ENCODE measurements at places on chromosomes 6 and 20.

DNA sequence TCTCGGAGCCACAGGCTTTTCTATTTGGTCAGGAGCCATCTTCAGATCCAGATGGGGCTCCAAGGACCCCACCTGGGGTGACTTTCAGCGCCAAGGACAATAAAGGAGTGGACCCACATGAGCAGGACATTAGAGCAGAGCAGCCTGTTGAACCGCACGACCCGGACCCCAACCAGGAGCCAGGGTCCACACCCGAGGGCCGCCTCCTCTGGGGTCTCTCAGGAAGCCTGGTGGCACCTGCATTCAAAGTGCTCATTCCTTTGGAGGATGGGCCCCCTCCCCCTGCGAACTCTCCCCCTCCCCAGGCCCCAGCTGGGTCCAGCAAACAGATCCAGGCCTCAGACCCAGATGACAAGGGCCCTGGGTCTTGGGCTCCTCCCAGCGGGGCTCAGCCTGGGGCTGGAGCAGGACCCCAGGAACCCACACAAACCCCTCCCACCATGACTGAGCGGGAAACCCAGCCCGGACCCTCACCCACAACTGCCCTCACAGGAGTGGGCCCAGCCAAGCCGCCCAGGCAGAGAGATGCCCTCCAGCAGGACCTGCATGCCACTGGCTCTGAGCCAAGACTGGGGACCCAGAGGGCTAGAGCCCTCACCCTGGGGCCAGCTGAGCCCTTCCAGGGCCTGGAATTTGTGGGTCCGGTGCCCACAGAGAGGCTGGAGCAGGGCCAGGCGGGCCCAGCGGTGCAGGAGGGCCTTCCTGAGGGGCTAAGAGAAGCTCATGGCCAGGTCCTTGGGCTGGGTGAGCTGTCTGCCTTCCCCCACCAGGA lies 23.9 kb downstream of the RAB44 start:
- no peak for DNase-seq

DNA sequence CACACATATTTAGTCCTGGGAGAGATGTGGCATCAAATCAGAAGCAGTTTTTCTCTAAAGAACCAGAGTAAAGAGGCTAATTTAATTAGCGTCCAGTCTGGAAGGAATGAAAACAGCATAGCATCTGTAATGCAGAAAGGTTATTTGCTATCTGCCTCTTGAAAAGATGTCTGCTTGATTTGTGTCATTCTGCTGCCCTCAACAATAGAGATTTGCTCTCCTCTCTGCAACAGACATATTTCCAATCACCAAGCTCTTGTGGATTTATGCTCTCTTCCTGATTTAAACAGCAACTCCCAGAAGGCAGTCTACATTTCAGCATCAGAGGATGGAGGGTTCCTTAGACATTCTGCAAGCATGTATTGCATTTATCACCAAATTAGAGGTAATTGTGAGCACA lies 53.5 kb upstream of the AKAP12 start:
- no peak for DNase-seq

DNA sequence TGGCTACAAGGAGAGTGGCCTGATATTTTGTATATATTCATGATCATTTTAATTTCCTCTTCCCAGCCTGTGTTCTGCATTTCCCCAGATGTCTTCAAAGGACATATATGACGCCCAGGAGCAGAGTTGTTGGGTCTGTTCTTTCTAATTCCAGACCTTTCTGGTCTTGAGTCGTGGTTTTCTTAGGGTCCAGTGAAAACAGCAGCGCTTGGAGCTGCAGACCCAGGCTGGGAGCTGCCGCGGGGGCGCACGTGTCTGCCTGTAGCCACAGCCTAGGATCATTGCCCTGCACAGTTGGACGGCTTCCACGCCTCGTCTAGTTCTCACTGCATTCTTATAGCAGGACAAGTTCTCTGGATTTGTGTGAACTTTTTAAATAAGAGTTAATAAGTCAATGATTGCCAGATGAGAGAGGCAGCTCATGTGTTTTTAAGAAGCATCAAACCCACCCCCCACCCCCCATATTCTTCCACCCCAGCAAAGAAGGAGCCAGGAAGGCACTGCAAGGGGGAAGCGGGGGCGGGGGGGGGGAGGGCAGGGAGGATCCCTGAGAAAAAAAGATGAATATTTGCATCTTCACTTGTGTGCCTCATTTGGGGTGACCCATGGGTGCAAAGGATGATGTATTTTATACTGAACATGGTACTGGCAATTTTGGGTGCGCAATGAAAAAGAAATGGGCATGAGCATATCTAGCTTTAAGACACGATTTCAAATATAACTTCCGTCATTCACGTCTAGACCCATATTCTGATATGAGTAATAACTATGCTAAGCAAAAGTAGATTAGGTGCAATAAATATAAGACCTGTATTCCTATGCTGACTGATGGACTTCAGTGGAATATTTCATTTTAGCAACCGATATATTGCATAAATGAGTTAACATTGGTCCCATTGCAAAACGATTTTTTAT lies 160.0 kb downstream of the TBXT start:
- DNase-seq, result no peak

- no peak for DNase-seq
Observed at GRCh38 chr6:169921853-169922824, 170.7 kb downstream of the ERMARD start.

GRCh38 chr20:6140947-6141346 lies 18.1 kb upstream of the FERMT1 start:
- DNase-seq, result no peak

DNA sequence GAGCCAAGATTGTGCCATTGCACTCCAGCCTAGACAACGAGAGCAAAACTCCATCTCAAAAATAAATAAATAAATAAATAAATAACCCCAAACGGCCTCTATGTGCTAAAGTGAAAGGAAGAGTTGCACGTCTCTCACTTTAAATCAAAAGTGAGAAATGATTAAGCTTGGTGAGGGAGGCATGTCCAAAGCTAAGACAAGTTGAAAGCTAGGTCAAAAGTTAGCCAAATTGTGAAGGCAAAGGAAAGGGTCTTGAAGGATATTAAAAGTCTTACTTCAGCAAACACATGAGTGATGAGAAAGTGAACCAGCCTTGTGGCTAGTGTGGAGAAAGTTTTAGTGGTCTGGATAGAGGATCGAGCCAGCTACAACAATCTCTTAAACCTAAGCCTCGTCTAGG lies 14.3 kb downstream of the ZBP1 start:
- no peak for DNase-seq
